ENCODE measurements at places on chromosomes 16 and 17. TPM values are rescaled to one million over a fixed set of nuclear protein-coding genes. Genes with fewer than 3 reads are reported as not detected.

GRCh38 chr17:42623732-42624596 is 14.5 kb downstream of the TUBG1 start:
- H3K4me3 ChIP-seq = no peak overlapping the region
- no peaks in the 10 kb centered on the region for H3K36me3 ChIP-seq
- peaks cover 3% of the 10 kb centered on the region for H3K4me1 ChIP-seq
- H3K27me3 ChIP-seq = no peaks in the 10 kb centered on the region

GRCh38 chr17:13484020-13484419 is 117.7 kb downstream of the HS3ST3A1 start:
- H3K4me1 ChIP-seq = no peaks in the 10 kb centered on the region
- no peaks in the 10 kb centered on the region for H3K27me3 ChIP-seq
- H3K27ac ChIP-seq = no peak overlapping the region
- DNase-seq = no peak
- H3K36me3 ChIP-seq = peaks cover 6% of the 10 kb centered on the region

DNA sequence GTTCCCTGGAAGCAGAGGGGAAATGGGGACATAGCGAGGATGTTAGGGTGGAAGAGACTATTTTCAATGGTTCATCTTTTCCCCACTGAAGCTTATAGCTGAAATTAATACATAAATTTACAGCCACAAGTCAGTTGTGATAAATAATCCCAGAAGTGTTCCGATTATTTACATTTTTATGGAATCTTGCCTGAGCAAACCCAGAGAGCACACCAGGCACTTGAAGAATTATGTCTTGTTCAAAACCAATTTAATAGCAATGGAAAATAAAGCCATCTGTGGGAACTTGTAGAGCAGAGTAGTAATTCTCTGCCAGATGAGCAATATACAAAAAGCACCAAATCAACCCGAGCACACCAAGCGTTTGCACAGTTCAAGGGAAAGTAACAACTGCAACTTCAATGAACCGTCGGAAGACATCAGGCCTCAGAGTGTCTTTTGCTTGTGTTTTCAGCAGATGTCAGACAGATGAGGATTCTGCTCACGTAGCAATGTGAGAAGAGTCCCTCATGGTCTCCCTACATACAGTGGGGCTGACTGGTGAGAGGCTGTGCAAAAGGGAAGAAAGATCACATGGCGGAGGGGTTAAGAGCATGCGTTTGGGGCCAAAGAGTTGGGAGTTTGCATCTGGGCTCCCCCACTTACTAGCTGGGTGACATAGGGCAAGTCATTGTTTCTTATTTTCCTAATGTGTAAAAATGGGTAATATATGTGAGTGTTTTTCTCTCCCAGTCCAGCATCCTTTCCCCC is 148.7 kb upstream of the HS3ST2 start:
- H3K27me3 ChIP-seq = no peaks in the 10 kb centered on the region
- H3K36me3 ChIP-seq = no peaks in the 10 kb centered on the region
- no peak overlapping the region for H3K4me3 ChIP-seq
- DNase-seq = no peak

GRCh38 chr16:76943921-76944320 is 247.1 kb upstream of the MON1B start:
- H3K4me3 ChIP-seq = no peak overlapping the region
- no peaks in the 10 kb centered on the region for H3K4me1 ChIP-seq
- no peaks in the 10 kb centered on the region for H3K27me3 ChIP-seq
- H3K36me3 ChIP-seq = no peaks in the 10 kb centered on the region

The SDR42E2 gene
- not detected for total RNA-seq

Measured in progenitor cell of endocrine pancreas (in vitro differentiated cells).